ENCODE measurements at places on chromosomes 13 and 19.

- no peak for DNase-seq
These were observed 43.2 kb downstream of the MTMR6 start for GRCh38 chr13:25244123-25244522.

GRCh38 chr13:113548778-113549621 lies 35.6 kb upstream of the TFDP1 start:
- no peak for DNase-seq

GRCh38 chr13:109007946-109008345 lies 378.5 kb downstream of the MYO16 start:
- no peak for DNase-seq

DNA sequence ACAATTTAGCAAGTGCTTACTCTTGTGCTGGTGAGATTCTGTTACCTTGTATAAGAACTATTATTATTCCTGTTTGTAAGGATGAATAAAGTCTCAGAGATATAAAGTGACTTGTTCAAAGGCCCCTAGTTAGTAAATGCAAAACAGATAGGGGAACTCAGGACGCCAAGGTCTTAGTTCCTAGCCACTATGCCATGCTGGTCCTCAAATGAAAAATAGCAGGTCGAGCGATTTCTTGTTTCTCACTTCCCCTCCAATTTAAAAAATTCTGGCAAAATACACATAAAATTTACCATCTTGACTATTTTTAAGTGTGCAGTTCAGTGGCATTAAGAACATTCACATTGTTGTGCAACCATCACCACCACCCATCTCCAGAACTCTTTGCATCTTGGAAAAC lies 1.1 kb downstream of the TECR start:
- no peak for DNase-seq

DNA sequence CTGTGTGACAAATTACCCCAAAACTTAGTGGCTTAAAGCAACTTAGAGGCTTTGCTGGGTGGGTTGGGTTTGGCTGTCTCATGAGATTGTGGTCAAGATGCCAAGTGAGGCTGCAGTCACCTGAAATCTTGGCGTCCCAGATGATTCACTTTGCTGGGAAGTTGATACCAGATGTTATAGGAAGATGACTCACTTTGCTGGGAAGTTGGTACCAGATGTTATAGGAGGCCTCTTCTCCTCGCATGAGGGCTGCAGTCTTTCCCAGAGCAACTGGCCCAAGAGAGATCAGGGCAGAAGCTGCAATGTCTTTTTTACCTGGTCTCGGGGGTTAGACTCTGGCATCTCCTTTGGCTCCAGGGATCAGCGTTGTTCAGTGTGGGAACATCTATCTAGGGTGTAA lies 16.8 kb downstream of the TEX29 start:
- no peak for DNase-seq
